ENCODE measurements at places on chromosomes 2 and 18. TPM values are rescaled to one million over a fixed set of nuclear protein-coding genes. Genes with fewer than 3 reads are reported as not detected.

The HOXD12 gene
- total RNA-seq = not detected

The ATG4B gene
- 166 TPM for total RNA-seq

The NEMP2 gene
- total RNA-seq = 4.9 TPM

The DSG1 gene
- not detected for total RNA-seq

The KCNG2 gene
- not detected for total RNA-seq

The ZSWIM2 gene
- total RNA-seq = not detected

The WDR54 gene
- total RNA-seq = 233 TPM

The DYSF gene
- 2.2 TPM for total RNA-seq

The CYP27C1 gene
- 4.4 TPM for total RNA-seq

The PECR gene
- 13.8 TPM for total RNA-seq

The CDK5R2 gene
- 0.81 TPM for total RNA-seq

The TMEM214 gene
- 59.8 TPM for total RNA-seq

The CTAGE1 gene
- not detected for total RNA-seq

The TACR1 gene
- 0.70 TPM for total RNA-seq

The PRPF40A gene
- total RNA-seq = 222 TPM

The AMER3 gene
- 1.1 TPM for total RNA-seq

The RMND5A gene
- total RNA-seq = 49.3 TPM

The KIF1A gene
- total RNA-seq = 88.9 TPM

The NEUROD1 gene
- not detected for total RNA-seq

The PUS10 gene
- 5.0 TPM for total RNA-seq

The GALNT14 gene
- total RNA-seq = 2.1 TPM

The AQP12B gene
- not detected for total RNA-seq

The CACNB4 gene
- 0.59 TPM for total RNA-seq

The POMC gene
- total RNA-seq = 12.4 TPM
